ENCODE measurements at places on chromosomes 5 and 9.

DNA sequence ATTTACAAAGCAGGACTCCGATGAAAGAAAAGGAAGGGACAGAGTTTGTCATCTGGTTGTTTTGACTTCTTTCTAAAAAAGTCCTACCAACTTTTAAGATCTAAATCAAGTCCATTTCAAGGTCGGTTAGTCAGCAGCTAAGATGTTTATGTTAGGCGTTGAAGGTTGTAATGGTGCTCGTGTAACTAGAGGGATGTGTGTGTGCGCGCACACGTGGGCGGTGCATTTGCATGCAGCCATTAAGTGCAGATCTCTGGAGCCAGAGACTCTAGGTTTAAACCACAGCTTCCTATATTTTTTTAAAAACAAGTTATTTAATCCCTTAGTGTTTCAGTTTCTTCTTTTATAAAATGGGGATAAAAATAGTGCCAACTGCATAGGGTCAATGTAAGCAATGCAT lies 77.0 kb upstream of the SMIM32 start:
- no peak for DNase-seq

- no peak for DNase-seq
These were observed 32.9 kb upstream of the GPR151 start for GRCh38 chr5:146548781-146549449.

DNA sequence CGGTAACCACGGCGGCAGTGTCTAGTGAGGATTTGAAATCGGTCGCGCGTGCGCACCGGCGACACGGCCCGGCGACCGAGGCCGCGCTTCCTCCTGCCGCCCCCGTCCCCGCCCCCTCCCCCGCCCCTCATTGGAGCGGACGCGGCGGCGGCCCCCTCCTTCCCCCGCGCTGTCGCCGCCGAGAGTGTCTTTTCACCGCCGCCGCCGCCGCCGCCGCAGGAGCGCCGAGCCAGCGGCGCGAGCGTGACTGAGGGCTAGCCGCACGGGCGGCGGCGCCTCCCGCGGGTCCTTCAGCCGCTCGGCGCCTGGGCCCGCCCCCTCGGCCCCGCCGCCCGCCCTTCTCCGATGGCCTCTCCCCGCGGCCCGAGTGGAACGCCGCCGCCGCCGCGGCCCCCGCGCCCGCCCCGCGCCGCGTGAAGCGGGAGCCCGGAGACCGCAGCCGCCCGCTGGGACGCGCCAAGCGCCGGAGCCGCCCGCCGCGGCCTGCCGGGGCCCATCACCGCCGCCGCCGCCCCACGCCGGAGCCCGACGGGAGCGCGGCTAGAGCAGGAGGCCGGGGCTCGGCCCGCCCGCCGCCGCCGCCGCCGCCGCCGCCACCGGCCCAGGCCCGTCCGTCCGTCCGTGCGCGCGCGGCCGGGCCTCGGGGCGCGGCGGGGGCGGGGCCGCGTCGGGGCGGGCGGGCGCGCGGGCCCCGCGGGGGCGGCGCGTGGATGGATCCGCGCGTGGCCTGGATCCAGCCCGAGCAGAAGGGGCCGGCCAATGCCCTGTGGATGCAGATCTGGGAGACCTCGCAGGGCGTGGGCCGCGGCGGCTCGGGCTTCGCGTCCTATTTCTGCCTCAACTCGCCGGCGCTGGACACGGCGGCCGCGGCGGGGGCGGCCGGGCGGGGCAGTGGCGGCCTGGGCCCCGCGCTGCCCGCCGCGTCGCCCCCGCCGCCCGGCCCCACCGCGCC lies at the start of gene TENT4A:
TSS of gene TENT4A (plus strand) at position 159 of the 952 bp plus-strand sequence. CDS start at position 711, 552 bp downstream.
- DNase-seq = no peak

DNA sequence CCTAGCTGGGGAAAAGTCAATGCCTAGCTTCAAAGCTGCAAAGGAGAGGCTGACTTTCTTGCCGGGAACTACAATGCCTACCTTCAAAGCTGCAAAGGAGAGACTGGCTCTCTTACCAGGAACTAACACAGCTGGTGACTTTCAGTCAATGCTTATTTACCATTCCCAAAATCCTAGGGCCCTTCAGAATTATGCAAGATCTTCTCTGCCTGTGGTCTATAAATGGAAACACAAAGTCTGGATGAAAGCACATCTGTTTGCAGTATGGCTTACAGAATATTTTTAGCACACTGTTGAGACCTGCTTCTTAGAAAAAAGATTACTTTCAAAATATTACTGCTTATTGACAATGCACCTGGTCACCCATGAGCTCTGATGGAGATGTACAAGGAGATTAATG lies 259.4 kb downstream of the PLK2 start:
- DNase-seq = no peak

GRCh38 chr5:171483551-171484135 lies 64.2 kb downstream of the FGF18 start:
- DNase-seq = no peak

GRCh38 chr9:126160067-126160853 lies 166.4 kb upstream of the MVB12B start:
- no peak for DNase-seq

GRCh38 chr5:9201011-9201410 lies 344.9 kb downstream of the SEMA5A start:
- no peak for DNase-seq

All from hypothalamus (tissue), 51 donors.